ENCODE measurements at places on chromosomes 5 and 9.

GRCh38 chr9:130239741-130240241 lies 25.8 kb upstream of the HMCN2 start:
- no peak for DNase-seq

- no peak for DNase-seq
Measured at GRCh38 chr5:67032921-67033664, 163.5 kb downstream of the CD180 start.

GRCh38 chr5:415928-416635 lies 26.9 kb upstream of the EXOC3 start:
- no peak for DNase-seq

- no peak for DNase-seq
Measured at GRCh38 chr5:81789033-81789432, 38.1 kb upstream of the SSBP2 start.

- DNase-seq = peak; percentile 70
Measured at GRCh38 chr5:141783005-141783946, 94.9 kb downstream of the PCDH1 start.

GRCh38 chr5:128408622-128409021 lies 129.4 kb downstream of the FBN2 start:
- no peak for DNase-seq

- no peak for DNase-seq
Measured at GRCh38 chr9:34644766-34645314, 1.6 kb upstream of the GALT start.

GRCh38 chr9:79185866-79186265 lies 385.9 kb upstream of the TLE4 start:
- no peak for DNase-seq

- peak; percentile 2 for DNase-seq
Measured at GRCh38 chr9:96344458-96345180, 38.9 kb downstream of the SLC35D2 start.

Data from NCI-H526 (cell line).